ENCODE measurements at places on chromosomes 12 and 14. TPM values are rescaled to one million over a fixed set of nuclear protein-coding genes. Genes with fewer than 3 reads are reported as not detected.

GRCh38 chr14:100263141-100263540 is 24.2 kb downstream of the YY1 start:
- H3K27ac ChIP-seq = peak overlapping the region; percentile 20
- H3K4me1 ChIP-seq = peaks cover 54% of the 10 kb centered on the region
- H3K27me3 ChIP-seq = no peaks in the 10 kb centered on the region
- H3K4me3 ChIP-seq = no peak overlapping the region
- peaks cover 38% of the 10 kb centered on the region for H3K36me3 ChIP-seq

Gene KCNH3
- total RNA-seq = 5.1 TPM

DNA sequence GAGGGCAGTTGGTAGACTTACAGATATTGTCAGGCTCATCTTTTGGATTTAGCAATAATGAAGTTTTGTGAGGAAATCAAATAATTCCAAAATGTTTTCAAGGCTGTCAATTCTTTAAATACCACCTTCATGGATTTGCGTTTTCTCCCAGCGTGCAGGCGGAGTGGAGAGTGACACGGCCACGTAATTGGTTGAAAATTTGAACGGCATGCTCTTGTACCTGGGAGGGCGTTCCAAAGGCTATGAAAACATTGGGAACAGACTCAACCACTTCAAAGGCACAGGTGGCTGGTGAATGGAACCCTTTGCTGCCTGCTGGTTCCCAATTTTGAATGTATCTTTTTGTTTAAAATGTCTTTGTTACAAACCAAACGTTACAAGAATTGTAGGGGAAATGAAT is 12.4 kb downstream of the SMIM41 start:
- peaks cover 49% of the 10 kb centered on the region for H3K27me3 ChIP-seq
- DNase-seq = no peak
- peaks cover 3% of the 10 kb centered on the region for H3K4me1 ChIP-seq
- no peak overlapping the region for H3K4me3 ChIP-seq

DNA sequence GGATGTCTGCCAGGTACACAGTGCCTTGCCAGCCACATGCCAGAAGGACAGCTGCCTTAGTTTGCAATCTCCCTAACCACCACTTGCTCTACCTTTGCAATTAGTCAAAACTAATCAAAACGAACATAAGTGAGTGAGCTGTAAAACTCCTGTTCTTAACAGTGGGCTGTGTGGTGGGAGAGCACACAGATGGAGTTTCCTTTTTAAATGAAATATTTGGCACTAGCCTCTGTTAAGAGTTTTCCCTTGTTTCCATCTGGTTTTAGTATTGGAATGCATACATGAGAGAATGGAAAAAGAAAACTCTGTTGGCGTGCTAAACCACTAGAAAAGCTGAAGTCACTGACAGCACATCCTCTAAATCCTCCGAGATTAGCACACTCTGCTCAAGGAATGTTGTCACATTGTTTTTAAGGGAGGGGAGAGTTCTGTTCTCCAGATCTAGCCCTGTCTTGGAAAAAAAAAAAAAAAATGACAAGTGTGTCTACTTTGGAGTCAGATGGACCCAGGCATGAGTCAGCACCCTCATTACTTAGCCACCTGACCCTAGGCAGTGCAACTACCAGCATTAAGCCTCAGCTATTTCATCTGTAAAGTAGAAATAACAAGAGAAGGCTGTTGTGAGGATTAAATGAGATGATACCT is 83.9 kb downstream of the STXBP6 start:
- H3K27me3 ChIP-seq = no peaks in the 10 kb centered on the region
- DNase-seq = no peak
- no peak overlapping the region for H3K4me3 ChIP-seq
- no peaks in the 10 kb centered on the region for H3K36me3 ChIP-seq
- H3K4me1 ChIP-seq = no peaks in the 10 kb centered on the region

- H3K27ac ChIP-seq = no peak overlapping the region
- H3K4me1 ChIP-seq = no peaks in the 10 kb centered on the region
- no peaks in the 10 kb centered on the region for H3K27me3 ChIP-seq
- no peak for DNase-seq
- no peak overlapping the region for H3K4me3 ChIP-seq
Measured at GRCh38 chr12:40312982-40313576, 88.3 kb downstream of the LRRK2 start.

Gene SLCO1A2
- not detected for total RNA-seq

DNA sequence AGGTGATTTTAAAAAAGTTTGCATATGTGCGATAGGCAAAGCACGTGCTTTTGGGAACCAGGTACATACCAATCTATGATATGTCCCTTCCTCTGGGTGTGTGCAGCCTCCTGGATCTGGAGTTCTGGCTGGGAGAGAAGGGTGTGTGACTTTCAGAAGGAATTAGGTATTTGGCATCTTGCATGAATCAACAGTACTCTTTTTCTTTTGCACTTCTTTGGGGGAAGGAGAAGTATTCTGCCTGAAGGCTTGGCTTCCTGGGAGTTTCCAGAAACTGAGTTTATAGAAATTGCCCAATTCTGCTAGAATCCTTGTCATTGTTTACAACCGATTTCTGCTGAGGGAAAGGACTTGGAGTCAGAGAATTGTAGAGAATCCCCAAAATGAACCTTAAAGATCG is 2.9 kb upstream of the CLMN start:
- no peak overlapping the region for H3K27ac ChIP-seq
- no peaks in the 10 kb centered on the region for H3K36me3 ChIP-seq
- H3K27me3 ChIP-seq = peaks cover 35% of the 10 kb centered on the region

Gene CIROP
- total RNA-seq = not detected

DNA sequence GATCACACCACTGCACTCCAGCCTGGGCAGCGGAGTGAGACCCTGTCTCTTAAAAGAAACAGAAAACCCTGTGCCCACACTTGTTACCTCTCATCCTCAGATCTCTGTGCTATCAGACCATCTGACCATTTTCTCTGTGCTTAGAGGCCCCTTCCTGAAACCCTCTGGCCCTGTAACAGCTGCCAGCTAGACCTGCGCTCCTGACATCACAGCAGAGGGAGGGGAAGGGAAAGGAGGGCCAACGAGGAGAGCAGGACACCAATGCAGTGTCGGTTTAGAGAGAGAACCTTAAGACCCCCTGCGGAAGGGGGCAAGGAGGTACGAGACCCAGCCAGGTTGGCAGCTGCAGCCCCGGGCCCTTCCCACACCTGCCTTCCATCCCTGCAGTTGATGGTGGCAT is 42.4 kb downstream of the SLC8B1 start:
- peak overlapping the region; percentile 9 for H3K27ac ChIP-seq
- H3K36me3 ChIP-seq = peaks cover 3% of the 10 kb centered on the region
- no peaks in the 10 kb centered on the region for H3K27me3 ChIP-seq
- no peak for DNase-seq
- H3K4me1 ChIP-seq = no peaks in the 10 kb centered on the region
- no peak overlapping the region for H3K4me3 ChIP-seq

- H3K27ac ChIP-seq = peak overlapping the region; percentile 87
- no peaks in the 10 kb centered on the region for H3K27me3 ChIP-seq
- no peak for DNase-seq
Measured at GRCh38 chr12:49645146-49646039, 22.0 kb downstream of the PRPF40B start.

- H3K4me3 ChIP-seq = no peak overlapping the region
- H3K27ac ChIP-seq = no peak overlapping the region
- no peaks in the 10 kb centered on the region for H3K4me1 ChIP-seq
- no peaks in the 10 kb centered on the region for H3K36me3 ChIP-seq
- no peaks in the 10 kb centered on the region for H3K27me3 ChIP-seq
Measured at GRCh38 chr14:101033446-101034165, 130.1 kb upstream of the RTL1 start.

GRCh38 chr14:101374373-101375338 is 186.6 kb upstream of the DIO3 start:
- H3K27me3 ChIP-seq = peaks cover 3% of the 10 kb centered on the region
- no peaks in the 10 kb centered on the region for H3K36me3 ChIP-seq

Gene USP44
- 17.1 TPM for total RNA-seq

Gene RERG
- not detected for total RNA-seq

Gene PIWIL1
- total RNA-seq = not detected

DNA sequence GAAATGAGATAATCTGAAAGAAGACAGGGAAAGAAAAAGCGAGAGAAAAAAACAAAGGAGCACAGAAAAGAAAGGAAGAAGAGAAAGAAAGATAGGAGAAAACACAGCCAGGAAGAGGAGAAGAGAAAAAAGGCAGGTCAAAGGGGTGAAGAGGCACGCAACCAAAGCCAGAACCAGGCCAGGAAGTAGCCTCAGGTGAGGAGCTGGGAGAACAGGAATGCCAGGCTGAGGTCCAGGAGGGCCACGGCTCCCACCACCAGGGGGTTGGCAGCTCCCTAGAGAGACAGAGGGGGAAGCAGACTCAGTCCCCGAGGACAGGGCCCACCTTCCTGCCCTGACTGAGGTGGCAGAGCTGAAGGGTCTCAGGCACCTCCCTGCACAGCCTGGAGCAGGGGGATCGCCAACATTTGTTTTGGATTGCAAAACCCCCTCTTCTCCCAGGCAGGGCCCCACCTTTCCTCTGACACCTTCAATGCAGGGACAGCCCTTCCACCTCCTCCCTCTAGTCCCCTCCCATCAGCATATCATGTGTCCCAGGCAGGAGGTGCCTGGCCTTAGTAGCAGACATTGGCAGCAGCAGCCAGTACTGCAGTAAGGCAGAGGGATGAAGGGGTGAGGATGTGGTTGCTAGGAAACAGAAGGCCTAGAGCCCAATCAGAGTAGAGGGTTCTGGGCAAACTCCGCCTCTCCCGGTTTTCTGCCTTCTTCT is 2.0 kb upstream of the AP1G2 start:
- H3K4me1 ChIP-seq = peaks cover 52% of the 10 kb centered on the region
- peaks cover 13% of the 10 kb centered on the region for H3K27me3 ChIP-seq
- H3K36me3 ChIP-seq = peaks cover 23% of the 10 kb centered on the region

DNA sequence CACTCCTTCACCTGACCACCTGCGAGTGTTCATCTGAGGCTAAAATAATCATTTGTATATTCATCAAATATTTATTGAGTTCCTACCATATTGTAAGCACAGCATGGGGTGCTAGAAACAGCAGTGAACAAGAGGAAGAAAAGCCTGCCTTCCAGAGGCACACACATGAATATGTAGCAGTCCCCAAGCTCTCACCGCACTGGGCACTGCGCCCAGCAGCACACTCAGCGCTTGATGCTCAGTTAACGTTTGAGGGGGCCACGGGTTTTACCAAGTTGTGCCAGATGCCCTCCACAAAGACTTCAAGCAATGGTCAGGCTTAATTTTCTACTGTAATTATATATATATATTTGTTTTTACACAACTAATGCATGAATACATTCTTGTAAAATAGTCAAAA is 52.0 kb downstream of the HELB start:
- H3K4me3 ChIP-seq = no peak overlapping the region
- peaks cover 2% of the 10 kb centered on the region for H3K36me3 ChIP-seq
- H3K27ac ChIP-seq = no peak overlapping the region
- DNase-seq = no peak
- no peaks in the 10 kb centered on the region for H3K4me1 ChIP-seq

Gene RPGRIP1
- not detected for total RNA-seq

Gene GPR84
- total RNA-seq = 0.32 TPM

Gene TMEM229B
- total RNA-seq = 9.9 TPM

Gene GPRC5A
- not detected for total RNA-seq

GRCh38 chr14:31556191-31556590 is 5.0 kb upstream of the NUBPL start:
- peaks cover 24% of the 10 kb centered on the region for H3K27me3 ChIP-seq
- H3K36me3 ChIP-seq = peaks cover 2% of the 10 kb centered on the region
- peaks cover 11% of the 10 kb centered on the region for H3K4me1 ChIP-seq
- H3K27ac ChIP-seq = no peak overlapping the region

- H3K27ac ChIP-seq = no peak overlapping the region
- no peak overlapping the region for H3K4me3 ChIP-seq
- H3K4me1 ChIP-seq = peaks cover 41% of the 10 kb centered on the region
- peaks cover 10% of the 10 kb centered on the region for H3K27me3 ChIP-seq
Measured at GRCh38 chr14:54769951-54770863, 132.4 kb downstream of the GCH1 start.

- DNase-seq = no peak
- H3K27ac ChIP-seq = peak overlapping the region; percentile 87
- H3K4me3 ChIP-seq = peak overlapping the region; percentile 92
- H3K4me1 ChIP-seq = peaks cover 31% of the 10 kb centered on the region
Measured at GRCh38 chr14:80942191-80942600, 658 bp upstream of the CEP128 start.

Gene ABHD4
- total RNA-seq = 8.5 TPM

Gene PIANP
- total RNA-seq = not detected

Gene FOXG1
- total RNA-seq = not detected

GRCh38 chr12:39533951-39534350 is 85.7 kb downstream of the ABCD2 start:
- H3K4me1 ChIP-seq = no peaks in the 10 kb centered on the region
- no peak for DNase-seq
- H3K27ac ChIP-seq = no peak overlapping the region

GRCh38 chr12:121668750-121669520 is 519 bp downstream of the MORN3 start:
- H3K4me1 ChIP-seq = peaks cover 66% of the 10 kb centered on the region
- peak overlapping the region; percentile 61 for H3K27ac ChIP-seq
- peak; percentile 63 for DNase-seq
- no peaks in the 10 kb centered on the region for H3K27me3 ChIP-seq
- no peak overlapping the region for H3K4me3 ChIP-seq
- H3K36me3 ChIP-seq = peaks cover 27% of the 10 kb centered on the region

GRCh38 chr12:119802472-119802871 is 74.6 kb downstream of the CIT start:
- peaks cover 46% of the 10 kb centered on the region for H3K36me3 ChIP-seq
- DNase-seq = no peak
- no peaks in the 10 kb centered on the region for H3K27me3 ChIP-seq

Gene ACSS3
- total RNA-seq = not detected

Gene GALNT8
- 0.76 TPM for total RNA-seq

DNA sequence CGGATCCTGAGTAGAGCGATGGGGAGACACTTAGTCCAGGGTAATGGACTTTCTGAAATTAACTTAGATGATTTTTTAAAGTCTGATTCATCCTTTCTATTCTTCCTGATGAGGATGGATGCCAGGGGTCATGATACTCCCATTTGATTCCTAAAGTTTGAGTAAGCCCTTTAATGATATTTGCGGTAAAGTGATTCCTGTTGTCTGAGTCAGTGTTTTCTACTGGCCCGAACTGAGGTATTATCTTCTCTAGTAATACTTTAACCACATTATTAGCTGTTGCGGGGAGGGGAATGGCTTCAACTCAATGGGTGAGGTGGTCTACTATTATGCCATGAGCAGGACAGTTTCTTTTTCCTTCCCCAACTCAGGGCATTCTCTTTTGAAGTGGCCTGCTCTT is 111.6 kb downstream of the RIN3 start:
- peaks cover 80% of the 10 kb centered on the region for H3K36me3 ChIP-seq
- no peak overlapping the region for H3K4me3 ChIP-seq
- H3K27ac ChIP-seq = no peak overlapping the region
- peaks cover 3% of the 10 kb centered on the region for H3K4me1 ChIP-seq

DNA sequence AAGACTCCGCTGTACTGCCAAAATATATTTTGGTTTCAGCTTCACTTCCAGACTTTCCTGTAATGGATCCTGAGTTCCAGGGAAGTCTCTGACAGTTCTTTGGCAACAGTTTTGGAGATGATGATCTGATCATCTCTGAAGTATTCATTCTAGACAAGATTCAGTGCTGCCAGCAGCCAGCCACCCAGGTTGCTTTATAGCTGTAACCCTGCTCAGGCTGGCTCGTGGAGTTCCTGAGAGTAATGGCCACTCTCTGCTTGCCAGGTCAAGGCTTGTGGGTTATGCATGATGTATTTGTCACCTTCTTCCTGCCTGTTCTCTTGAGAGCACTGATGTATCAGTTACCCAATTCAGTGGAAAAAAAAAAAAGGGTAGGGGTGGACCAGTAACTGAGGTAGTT is 124.3 kb downstream of the PPHLN1 start:
- peaks cover 29% of the 10 kb centered on the region for H3K36me3 ChIP-seq
- H3K4me1 ChIP-seq = no peaks in the 10 kb centered on the region
- H3K27ac ChIP-seq = no peak overlapping the region
- DNase-seq = no peak
- no peaks in the 10 kb centered on the region for H3K27me3 ChIP-seq
- H3K4me3 ChIP-seq = no peak overlapping the region

Data from activated CD8-positive, alpha-beta T cell treated with anti-CD3 and anti-CD28 coated beads, Interleukin-2, amount 10 ng/mL, durations not matched to agents 7 days and 5 days (primary cell).